NCI-H2081 treated with DMSO at 0.1 percent for 48 hours (cell line): ENCODE measurements at places on chromosomes 13 and 19.

DNA sequence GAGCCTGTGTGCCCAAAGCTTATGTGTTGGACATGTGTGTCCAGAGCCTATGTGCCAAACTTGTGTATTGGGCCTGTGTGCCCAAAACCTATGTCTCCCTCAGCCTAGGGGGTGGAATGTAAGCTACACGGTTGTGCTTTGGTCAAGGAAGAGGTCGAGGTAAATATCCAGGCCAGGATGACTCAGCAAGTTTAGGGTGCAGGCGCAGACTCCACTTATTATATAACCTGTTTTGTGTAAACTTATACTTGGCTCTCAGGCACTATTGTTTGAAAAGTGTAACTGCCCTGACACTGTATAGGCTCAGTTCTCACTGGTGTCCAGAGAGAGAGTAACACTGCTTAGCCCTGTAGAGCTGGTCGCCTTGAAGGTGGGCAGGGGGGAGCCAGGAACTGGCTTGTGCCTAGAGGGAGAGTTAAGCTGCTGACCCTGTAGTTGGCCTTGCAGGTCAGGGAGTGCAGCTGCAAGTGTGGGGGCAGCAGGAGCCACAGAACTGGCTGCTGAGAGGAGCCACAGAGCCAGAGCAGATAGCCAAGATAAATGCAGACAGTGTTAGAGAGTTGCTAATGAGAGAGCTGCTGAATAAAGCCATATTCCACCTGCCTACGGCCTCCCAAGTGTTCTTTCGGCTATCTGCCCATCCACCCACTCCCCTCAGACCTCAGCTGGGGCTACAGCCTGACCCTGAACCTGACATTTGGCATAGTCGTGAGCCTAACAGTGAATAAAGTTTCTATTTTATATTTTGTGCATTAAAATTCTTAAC lies 517.2 kb upstream of the SLITRK1 start:
- no peak for DNase-seq

DNA sequence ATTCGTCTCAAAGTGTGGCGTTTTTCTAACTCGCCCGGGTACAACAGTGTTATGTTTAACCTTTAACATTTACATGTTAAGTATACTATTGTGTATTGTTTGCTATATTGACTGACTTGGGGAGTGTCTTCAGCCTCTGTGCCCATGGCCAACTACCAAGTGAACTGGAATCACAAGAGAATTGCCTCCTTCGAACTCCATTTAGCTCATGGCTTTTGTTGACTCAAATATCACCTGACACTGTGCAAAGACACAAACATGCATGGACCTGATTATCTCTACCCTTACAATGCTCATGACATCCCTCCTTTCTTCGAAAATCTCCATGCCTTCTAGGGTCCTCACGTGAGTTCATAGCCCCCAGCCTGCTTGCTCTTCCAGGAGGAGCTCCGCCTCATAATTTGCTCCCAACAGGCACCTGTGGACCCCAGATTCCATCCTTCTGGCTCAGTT lies 704 bp downstream of the ZNF814 start:
- no peak for DNase-seq

GRCh38 chr19:10762656-10763055 lies 44.8 kb downstream of the DNM2 start:
- no peak for DNase-seq

DNA sequence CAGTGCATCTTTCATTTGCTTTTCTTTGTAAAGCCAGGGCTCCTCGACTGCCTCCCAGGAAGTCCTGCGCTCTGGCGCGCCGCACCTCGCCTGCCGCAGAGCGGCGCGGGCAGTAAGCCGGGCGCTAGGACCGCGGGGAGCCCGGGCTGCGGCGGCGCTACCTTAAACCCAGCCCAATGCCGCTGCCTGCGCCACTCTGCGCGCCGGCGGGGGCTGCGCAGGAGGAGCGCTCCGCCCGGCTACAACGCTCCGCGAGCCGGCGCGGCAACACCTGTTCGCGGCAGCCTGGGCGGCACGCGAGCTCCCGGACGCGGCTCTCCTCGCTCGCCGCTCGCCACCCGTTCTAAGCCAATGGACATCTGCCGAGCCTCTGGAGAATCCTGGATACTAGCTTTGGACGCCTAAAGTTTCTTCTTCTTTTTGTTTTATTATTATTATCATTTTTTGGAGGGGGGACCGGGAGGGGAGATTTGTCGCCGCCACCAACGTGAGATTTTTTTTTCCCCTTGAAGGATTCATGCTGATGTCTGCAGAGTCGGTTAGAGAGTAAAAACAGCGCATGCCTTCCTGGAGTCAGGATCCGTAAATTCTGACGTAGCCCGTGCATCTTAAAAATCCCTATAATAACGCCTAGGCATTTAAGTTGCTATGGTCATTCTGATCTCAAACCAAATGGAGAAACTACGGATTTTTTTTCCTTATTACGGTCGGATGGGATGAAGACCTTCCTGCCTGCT lies at the start of gene FGF9:
Gene FGF9 (plus strand): TSS at position 191 of the 737 bp plus-strand sequence. CDS start 840 bp downstream, outside the sequence.
- peak; percentile 46 for DNase-seq
